Activated T-helper 1 cell treated with anti-CD3 and anti-CD28 coated beads, Interleukin-12 subunit alpha, Interleukin-12 subunit beta, Interleukin-2, Interleukin-4 antibody, amounts not matched to agents 30 ng/mL and 10 ng/mL and 1 ng/mL, durations not matched to agents 14 hours and 24 hours and 36 hours (primary cell): ENCODE measurements at places on chromosomes 5 and 9. TPM values are rescaled to one million over a fixed set of nuclear protein-coding genes. Genes with fewer than 3 reads are reported as not detected.

DNA sequence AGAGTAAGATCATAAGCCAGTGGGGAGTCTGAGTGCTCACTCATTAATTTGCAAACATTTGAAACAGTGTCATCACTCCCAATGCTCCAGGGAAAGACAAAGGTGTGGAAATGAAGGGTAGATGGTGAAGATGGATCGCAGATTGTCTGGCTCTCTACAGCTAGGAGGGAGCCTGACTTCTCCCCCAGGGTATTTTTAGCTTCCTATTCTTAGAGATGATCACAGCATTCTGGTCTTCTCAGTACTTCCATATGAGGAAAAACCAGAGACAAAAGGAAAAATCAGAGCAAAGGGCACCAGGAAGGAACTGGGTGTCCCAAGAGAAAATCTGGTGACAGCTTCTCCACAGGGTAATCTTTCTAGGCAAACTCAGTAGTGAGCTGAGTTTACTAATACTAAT, 401.9 kb upstream of the GRIA1 start:
- H3K27me3 ChIP-seq = no peaks in the 10 kb centered on the region
- H3K36me3 ChIP-seq = no peaks in the 10 kb centered on the region
- no peak overlapping the region for H3K4me3 ChIP-seq
- DNase-seq = no peak

DNA sequence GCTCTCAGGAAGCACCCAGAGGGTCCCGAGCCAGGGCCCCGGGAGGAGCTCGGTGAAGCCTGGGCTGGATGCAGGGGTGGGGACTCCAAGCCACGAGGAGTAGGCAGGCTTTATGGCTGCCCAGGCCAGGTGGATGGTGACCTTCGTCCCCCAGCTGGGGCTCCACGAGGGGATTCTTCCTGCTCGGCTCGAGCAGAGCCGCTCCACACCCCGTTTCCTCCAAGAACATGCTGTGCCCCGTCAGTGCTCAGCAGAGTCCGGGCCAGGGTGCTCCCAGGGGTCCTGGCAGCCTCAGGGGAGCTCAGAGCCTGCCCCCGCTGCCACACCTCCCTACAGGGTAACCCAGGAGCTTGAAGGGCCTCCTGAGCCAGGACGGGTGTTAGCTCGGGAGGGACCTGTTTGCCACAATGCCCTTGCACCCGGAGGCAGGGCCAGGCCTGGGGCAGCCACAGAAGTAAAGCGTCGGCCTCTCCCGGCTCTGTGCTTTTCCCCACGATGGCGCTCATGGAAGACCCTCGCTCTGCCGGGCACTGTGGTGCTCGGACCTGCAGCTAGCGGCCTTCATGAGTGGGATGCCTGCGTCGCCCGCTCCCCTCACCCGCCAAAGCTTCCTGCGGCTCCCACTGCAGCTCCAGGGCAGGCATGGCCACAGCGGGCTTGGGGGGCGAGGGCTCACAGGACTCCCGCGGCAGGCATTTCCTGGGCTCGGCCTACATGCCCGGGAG, 86.8 kb downstream of the KCNT1 start:
- no peak overlapping the region for H3K4me3 ChIP-seq
- H3K36me3 ChIP-seq = no peaks in the 10 kb centered on the region
- H3K27me3 ChIP-seq = no peaks in the 10 kb centered on the region
- no peak for DNase-seq

GRCh38 chr5:24630918-24631317, 13.9 kb downstream of the CDH10 start:
- no peaks in the 10 kb centered on the region for H3K4me1 ChIP-seq
- no peak overlapping the region for H3K4me3 ChIP-seq
- no peak for DNase-seq
- no peak overlapping the region for H3K27ac ChIP-seq
- no peaks in the 10 kb centered on the region for H3K27me3 ChIP-seq
- no peaks in the 10 kb centered on the region for H3K36me3 ChIP-seq

DNA sequence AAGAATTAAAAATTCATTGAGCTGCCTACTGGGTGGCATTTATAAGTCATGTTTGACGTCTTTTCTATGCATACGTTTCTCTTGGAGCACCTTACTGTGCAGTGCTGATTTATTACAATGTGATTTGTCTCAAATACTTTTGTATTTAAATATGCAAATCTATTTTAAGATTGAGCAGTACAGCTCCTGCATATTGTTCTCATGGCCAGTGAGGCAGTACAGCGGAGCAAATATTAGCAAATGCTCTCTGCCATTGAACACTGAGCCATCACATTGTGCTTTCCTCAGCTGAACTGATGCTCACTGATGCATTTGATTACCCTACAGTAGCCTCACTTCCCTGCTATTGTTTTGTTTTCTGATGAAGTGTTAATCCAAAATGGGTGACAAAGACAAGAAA, 149.6 kb downstream of the HTR1A start:
- no peak for DNase-seq
- no peaks in the 10 kb centered on the region for H3K27me3 ChIP-seq
- H3K4me3 ChIP-seq = no peak overlapping the region
- no peaks in the 10 kb centered on the region for H3K36me3 ChIP-seq

DNA sequence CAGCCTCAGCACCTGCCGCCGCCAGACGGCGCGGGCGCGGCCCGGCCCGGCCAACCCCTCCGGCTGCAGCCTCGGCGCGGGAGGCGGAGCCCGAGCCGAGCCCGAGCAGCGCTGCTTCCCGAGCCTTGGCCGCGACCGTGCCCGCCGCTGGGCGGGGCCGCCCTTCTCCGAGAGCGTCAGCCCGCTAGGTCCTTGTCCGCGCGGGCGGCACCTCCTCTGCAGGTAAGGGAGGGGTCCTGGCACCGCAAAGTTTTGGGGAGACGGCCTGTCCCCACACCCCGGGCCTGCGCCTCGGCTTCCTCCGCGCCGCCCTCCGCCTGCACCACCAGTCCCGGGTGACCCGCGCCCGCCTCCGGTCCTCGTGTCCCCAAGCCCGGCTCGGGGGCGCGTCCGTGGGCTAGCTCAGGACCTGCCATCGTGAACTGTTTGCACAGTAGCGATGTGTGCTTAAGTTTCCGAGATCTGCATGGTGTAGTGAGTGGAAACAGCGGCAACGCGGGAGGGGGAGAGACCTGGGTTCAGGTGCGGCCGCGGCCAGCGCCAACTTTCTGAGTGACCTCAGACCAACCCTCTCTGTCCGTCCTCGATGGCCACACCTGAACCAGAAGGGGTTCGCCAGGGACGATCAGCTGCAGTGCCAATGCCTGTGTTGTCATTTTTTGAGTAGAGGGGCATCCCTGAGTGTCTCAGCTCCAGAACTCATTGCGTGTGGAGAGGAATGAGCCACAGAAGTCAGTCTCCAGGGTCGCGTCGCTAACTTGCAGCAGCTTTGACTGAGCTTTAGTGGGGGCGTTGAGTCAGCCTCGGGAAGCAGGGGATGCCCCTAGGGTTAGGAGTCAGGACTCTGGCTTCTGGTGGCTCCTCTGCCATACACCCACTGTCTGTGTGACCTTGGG, at the start of gene FRMPD1:
Gene FRMPD1 (plus strand): TSS at position 82 of the 896 bp plus-strand sequence. CDS start 41,688 bp downstream, outside the sequence.
- H3K36me3 ChIP-seq = no peaks in the 10 kb centered on the region
- peaks cover 5% of the 10 kb centered on the region for H3K4me1 ChIP-seq
- H3K4me3 ChIP-seq = peak within 1 kb of the TSS; percentile 79
- no peak within 1 kb of the TSS for H3K27ac ChIP-seq

DNA sequence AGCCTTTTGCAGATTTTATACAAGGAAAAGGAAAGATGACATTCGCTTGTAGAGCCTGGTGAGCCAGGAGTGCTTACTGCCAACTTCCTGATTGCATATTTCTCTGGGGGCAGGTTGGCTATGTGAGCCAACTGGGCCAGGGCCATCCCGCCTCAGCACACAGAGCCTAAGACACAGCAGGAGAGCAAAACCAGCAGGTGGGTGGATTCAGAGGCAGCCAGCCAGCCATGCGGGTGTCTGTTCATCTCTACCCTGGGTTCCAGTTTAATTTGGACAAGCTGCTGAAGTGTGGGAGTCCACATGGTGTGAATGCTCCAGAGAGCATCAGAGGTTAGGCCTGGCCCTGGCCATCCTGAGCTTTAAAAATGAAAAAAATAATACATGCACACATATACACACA, 291.4 kb downstream of the ARHGEF28 start:
- DNase-seq = no peak
- no peak overlapping the region for H3K4me3 ChIP-seq
- H3K27ac ChIP-seq = no peak overlapping the region
- no peaks in the 10 kb centered on the region for H3K4me1 ChIP-seq
- no peaks in the 10 kb centered on the region for H3K36me3 ChIP-seq

DNA sequence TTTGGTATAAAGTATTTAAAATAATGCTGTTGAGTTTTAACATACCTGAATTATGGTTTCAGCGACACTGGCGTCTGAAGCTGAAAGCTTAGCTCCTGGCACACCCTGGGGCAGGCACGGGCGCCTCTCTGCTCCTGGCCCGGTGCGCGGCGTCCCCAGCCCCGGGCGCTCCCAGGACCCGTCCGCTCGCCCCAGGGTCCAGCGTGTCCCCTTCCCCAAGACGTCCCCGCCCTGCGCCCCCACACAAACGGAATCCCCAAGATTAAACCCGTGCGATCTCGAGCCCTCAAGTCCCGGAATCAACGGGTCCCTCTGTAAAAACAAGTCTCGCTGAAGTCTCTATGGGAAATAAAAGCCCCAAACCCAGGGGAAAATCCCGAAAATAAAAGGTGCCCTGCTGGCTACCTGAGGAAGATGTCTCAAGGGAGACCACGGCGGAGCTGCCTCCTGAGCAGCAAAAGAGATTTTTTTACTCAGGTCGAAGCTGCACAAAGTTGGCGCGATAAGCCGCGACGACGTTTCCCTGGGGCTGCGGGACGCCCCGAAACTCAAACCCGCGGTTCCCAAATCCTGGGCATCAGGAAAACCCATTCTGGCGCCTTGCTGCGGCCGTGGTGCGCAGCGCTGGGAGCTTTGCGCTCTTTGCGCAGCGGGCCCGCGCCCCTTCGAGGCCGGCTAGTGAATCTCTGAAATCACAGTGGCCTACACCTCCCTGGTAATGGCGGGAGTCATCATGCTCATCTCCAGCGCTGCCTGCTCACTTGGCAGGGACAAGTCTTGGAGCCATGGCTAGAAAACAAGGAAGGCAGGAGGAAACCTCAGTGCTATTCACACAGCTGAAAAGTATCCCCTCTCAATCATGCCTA, 6.3 kb upstream of the IFNA8 start:
- no peak for DNase-seq
- H3K27me3 ChIP-seq = peaks cover 53% of the 10 kb centered on the region
- no peaks in the 10 kb centered on the region for H3K36me3 ChIP-seq

DNA sequence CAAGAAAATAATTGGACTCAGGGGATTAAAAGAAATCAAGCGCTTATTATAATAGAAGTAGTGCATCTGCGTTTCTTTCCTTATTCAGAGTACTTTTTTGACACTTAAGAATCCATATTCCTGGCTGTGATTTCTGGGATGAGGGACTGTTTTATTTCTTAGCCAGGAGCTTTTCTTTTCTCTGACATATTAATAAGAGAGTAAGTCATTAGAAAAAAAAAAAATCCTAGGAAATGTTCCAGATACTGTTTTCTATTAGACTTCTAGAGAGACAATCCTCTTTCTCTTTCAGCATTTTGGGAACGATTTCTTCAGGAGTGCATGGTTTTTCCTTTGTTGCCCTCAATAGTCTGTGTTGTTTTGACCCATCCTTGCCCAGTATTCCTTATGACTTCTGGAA, 8.3 kb upstream of the ABCA1 start:
- H3K36me3 ChIP-seq = no peaks in the 10 kb centered on the region
- DNase-seq = no peak
- H3K4me3 ChIP-seq = no peak overlapping the region
- H3K27me3 ChIP-seq = peaks cover 2% of the 10 kb centered on the region
- no peak overlapping the region for H3K27ac ChIP-seq

DNA sequence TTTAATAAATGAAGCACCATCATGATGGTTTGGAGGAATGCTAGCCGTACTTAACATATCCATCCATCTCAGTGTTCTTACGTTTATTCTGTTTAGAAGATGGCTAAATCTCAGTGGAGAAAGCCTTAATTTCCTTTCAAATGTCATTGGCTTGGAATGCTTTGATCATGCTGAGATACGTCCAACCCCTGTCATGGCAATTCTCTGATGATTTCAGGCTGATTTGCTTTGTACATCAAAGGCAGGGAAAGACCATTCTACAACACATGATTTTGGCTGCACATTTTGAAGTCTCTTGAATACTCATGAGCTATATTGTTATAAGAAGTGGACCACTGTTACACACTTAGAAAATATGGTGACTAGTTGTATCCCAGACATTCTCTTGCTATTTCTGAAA, 1048.4 kb downstream of the MAT2B start:
- no peaks in the 10 kb centered on the region for H3K4me1 ChIP-seq
- H3K36me3 ChIP-seq = no peaks in the 10 kb centered on the region
- no peaks in the 10 kb centered on the region for H3K27me3 ChIP-seq
- DNase-seq = no peak

- peak; percentile 30 for DNase-seq
- H3K36me3 ChIP-seq = peaks cover 18% of the 10 kb centered on the region
- peak overlapping the region; percentile 63 for H3K27ac ChIP-seq
- no peaks in the 10 kb centered on the region for H3K27me3 ChIP-seq
- peaks cover 14% of the 10 kb centered on the region for H3K4me1 ChIP-seq
Observed at GRCh38 chr9:128160603-128160987, 530 bp downstream of the BBLN start.

- H3K27ac ChIP-seq = no peak overlapping the region
- H3K27me3 ChIP-seq = no peaks in the 10 kb centered on the region
- H3K4me3 ChIP-seq = no peak overlapping the region
- peaks cover 3% of the 10 kb centered on the region for H3K4me1 ChIP-seq
Observed at GRCh38 chr9:124399968-124400940, 15.0 kb downstream of the PSMB7 start.

DNA sequence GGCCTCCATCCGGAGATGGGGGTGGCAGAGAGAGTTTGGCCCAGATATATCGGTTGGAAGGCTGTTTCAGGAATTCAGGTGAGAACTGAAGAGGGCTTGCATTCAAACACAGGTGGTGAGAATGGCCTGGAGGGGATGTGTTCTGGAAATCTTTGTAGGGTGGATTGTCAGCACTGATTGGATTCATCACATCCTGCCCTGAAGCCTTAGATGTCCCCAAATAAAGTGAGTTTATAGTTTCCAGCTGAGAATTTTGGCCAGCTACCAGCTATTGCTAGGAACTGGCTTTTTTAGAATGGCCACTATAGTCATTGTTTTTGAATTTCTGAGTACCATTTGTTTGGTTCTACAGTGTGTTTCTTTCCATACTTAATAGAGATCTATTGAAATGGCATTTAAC, 46.1 kb upstream of the ANKH start:
- peaks cover 1% of the 10 kb centered on the region for H3K36me3 ChIP-seq
- no peak overlapping the region for H3K27ac ChIP-seq
- no peak overlapping the region for H3K4me3 ChIP-seq
- no peak for DNase-seq

GRCh38 chr5:56512313-56512996, 279.3 kb upstream of the ANKRD55 start:
- DNase-seq = no peak
- no peaks in the 10 kb centered on the region for H3K36me3 ChIP-seq
- H3K27me3 ChIP-seq = no peaks in the 10 kb centered on the region

- H3K4me3 ChIP-seq = no peak overlapping the region
Observed at GRCh38 chr5:994272-994607, 14.4 kb upstream of the NKD2 start.

ARSI gene
- total RNA-seq = not detected in 2 replicates

ISL1 gene
- not detected in 2 replicates for total RNA-seq

SCAI gene
- 10.0 and 11.7 TPM in 2 replicates for total RNA-seq

CARTPT gene
- not detected in 2 replicates for total RNA-seq

ZNF300 gene
- 0.56 and 0.57 TPM in 2 replicates for total RNA-seq

ZFP37 gene
- total RNA-seq = 0.16 and 0.32 TPM in 2 replicates

ADRA1B gene
- total RNA-seq = not detected in 2 replicates

RUFY1 gene
- 37.0 and 38.3 TPM in 2 replicates for total RNA-seq

OLFM1 gene
- 0.47 and 0.66 TPM in 2 replicates for total RNA-seq

SHISAL2B gene
- not detected in 2 replicates for total RNA-seq
